ENCODE measurements at places on chromosomes 5 and 9.

DNA sequence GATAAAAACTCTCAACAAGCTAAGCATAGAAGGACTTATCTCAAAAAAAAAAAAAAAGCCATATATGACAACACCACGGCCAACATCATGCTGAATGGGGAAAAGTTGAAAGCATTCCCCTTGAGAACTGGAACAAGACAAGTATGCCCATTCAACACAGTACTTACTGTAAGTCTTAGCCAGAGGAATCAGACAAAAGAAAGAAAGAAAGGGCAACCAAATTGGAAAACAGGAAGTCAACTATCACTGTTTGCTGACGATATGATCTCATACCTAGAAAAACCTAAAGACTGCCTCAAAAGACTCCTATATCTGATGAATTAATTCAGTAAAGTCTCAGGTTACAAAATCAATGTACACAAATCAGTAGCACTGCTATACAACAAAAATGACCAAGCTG is 24.6 kb upstream of the PTGER4 start:
- no peak for DNase-seq

- DNase-seq, result no peak
Measured at GRCh38 chr5:84385705-84386104, 1.0 kb upstream of the EDIL3 start.

DNA sequence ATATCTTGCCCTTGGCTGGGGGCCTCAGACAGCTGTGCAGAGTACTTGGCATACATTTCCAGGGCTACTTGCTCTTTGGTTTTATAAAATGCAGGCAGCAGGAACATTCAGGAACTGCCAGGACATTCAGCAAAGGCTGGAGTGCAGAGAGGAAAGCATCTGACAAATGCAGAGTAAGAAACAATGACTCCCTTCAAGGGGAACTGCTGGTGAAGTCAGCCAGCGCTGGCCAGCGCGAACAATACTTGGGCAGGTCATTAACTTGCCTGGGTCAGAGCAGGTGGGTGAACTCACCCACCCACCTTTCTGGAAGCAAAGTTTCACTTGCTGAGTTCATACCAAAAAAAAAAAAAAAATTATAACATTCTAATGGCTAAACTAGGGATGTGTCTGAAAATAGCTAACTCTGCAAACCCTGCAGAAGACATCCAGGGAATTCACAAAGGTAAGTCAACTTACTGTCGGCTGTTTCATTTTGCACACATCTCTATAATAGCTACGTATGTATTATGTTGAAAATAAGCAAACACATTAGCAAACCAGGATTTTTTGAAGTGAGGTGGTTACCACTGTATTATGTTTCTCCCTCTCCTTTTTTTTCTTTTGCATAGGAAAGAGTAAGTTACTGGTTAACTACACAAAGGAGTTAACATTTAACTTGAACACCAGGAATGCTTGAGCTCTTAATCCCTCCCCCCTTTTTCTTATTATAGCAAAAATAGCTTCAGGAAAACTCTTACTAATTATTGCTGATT is 152.2 kb downstream of the GLIS3 start:
- no peak for DNase-seq

GRCh38 chr5:52672459-52672858 is 115.3 kb upstream of the ITGA1 start:
- no peak for DNase-seq

GRCh38 chr5:40955313-40955712 is 46.0 kb downstream of the C7 start:
- DNase-seq, result no peak

DNA sequence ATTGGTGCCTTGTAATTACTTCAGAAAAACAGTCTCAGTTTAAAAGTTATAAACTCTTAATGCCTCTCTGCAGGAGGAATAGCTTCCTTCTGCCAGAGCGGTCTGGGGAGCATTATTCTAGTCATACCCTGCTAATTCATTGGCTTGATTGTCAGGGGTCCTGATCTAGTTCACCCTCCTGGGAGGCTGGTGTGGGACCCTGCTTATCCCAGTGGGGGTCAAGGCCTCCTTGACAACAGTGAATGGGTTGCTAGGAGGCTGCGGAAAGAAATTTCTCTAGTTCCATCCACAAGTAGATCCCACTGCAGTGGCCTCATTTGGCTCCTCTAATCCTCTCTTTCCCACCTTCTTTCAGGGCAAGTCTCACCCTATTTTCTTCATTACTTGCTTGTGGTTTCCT is 105.7 kb downstream of the TMC1 start:
- DNase-seq, result no peak

DNA sequence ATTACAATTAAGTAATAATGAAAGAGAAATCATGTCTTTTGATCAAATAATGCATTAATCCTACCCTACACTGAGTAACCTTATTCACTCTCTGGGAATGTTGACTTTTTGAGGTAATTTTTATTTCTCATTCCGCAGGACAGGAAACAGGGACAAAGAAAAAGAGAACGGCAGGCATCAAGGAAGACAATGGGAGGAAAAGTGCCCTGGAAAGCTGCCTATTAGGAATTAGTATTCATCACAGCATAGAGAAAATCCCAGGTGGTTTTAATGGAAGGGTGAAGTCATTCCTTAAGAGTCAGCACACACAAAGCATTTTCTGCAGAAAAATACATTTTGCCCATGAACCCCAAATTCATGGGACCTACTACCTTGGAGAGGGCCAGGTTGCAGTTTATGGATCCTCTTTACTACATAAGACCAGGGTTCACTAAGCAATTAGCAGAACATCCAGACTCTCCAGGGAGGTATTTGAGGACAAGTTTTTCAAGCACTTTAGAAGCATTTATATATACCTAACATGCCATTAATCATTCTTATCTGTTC is 9.4 kb downstream of the FSTL4 start:
- no peak for DNase-seq

- DNase-seq, result no peak
Measured at GRCh38 chr5:57028161-57028560, 76.2 kb upstream of the MIER3 start.
